ENCODE measurements at places on chromosomes 7 and 10. TPM values are rescaled to one million over a fixed set of nuclear protein-coding genes. Genes with fewer than 3 reads are reported as not detected.

Gene TMEM26
- not detected for total RNA-seq

Gene EFCAB10
- not detected for total RNA-seq

Gene PPP1R9A
- 5.5 TPM for total RNA-seq

DNA sequence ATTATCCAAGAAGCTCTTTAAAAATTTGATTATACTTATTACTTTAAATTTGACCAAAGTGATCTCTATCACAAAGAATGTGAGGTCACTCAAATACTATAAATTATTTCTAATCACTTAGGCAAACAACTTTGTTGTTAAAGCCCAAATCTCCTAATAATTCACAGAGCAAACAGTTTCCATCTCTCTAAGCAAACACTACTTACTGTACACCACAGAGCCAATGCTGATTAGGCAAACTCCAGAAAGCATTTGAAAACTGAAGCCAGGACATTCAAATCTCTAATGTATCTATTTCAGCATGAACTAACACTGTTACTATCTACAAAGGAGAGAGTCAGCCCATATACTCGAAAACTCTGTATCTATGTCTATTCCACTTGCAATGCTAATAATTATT lies 107.1 kb downstream of the RNF32 start:
- no peak for DNase-seq

DNA sequence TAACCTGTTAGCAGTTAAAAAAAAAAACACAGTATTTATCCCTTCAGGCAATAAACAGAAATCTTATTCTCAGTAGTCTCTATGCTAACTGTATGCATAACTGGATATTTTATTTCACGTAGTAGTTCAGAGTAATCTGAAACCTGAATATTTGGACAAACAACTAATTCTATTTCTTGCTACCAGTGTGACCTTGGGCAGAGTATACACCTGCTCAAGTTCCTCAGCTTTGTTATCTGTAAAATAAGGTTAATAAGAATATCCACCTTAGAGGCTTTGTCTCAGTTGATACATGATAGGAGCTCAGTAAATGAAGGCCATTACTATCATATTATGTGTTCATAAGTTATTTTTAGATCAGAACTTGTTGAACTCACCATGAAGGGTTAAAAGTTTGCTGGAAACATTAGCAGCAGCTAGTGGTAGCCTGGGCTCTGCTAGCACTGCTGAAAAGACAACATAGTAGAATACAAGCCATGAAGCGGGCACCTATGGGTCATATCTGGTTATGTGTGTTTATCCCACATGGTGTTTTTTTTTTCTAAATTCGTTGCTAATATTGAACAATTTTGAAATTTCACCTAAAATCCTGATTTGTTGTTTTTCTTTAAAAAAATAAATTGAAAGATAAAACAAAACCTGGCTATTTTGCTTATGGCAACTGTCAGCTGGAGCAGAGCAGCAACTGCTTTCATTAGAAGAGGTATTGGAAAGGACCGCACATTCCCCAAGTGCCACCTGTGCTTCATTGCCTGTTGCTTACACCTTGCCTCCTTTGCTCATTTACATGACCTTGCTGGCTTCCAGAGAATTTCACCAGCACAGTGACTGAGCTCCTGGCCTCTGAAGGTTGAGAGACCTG lies 303.0 kb downstream of the PRKG1 start:
- DNase-seq: no peak

Gene TAS2R5
- 0.10 TPM for total RNA-seq

- no peak for DNase-seq
Measured at GRCh38 chr10:43959364-43960134, 310.9 kb upstream of the ZNF32 start.

GRCh38 chr7:141619745-141620144 lies 68.5 kb downstream of the AGK start:
- DNase-seq: no peak

DNA sequence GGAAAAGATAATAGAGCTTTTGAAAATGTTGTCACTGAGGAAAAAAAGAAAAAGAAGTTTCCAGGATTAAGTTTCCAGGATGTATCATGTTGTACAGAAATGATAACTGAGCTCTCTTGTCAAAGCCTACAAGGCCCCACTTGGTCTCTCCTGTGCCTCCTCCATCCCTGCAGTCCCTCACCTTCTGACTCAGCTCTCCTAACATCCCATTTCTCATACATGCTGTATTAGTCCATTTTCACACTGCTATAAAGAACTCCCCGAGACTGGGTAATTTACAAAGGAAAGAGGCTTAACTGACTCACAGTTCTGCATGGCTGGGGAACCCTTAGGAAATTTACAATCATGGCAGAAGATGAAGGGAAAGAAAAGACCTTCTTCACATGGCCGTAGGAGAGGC lies 3.8 kb upstream of the DGKI start:
- no peak for DNase-seq

- DNase-seq: peak; percentile 32
Measured at GRCh38 chr10:110162741-110163145, 44.7 kb upstream of the MXI1 start.

GRCh38 chr10:15325243-15325943 lies 45.7 kb downstream of the FAM171A1 start:
- DNase-seq: peak; percentile 18

GRCh38 chr10:72330069-72330426 lies 24.7 kb downstream of the DNAJB12 start:
- DNase-seq: no peak

Gene PI4K2A
- total RNA-seq: 11.2 TPM

GRCh38 chr7:40356312-40356711 lies 221.5 kb downstream of the SUGCT start:
- no peak for DNase-seq

GRCh38 chr7:120441850-120442249 lies 168.9 kb downstream of the KCND2 start:
- no peak for DNase-seq

DNA sequence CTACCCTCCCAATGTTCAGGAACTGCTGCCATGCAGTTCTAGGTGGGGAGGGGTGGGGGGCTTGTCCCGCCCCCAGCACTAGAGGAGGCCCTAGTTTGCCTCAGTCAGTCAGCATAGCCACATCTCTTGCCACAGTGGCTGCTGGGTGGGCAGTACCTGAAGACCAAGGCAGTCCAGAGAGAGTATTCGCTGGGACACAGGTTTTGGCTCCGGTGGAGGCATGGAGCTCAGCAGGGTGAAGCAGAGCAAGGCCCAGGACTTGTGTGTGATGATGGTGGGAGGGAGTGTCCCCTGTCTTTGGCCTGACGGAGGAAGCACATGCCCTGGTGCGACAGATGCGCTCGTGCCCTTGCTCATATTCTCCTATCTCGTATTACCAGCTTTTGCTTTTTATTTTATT lies 24.7 kb upstream of the ZCCHC24 start:
- no peak for DNase-seq

DNA sequence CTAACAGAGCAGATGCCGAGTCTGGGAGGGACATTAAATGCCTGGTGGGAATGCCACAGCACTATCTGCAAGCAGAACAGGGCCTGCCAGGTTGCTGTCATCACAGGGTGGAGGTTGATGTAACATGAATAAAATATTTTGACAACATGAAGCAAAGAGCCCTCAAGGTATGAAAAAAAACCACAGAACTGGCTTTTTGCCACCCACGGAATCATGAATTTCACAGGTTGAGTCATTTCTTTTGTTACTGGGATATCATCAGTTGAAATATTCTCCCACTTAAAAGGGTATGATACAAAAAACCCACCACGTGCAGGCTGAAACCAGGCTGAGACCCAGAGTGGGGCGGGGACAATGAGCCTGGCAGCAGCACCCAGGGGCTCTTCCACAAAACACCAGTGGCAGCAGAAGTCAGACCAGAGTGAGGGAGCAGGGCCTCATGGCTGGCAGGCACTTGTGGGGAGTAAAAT lies 220.1 kb downstream of the TNS3 start:
- DNase-seq: peak; percentile 61

- DNase-seq: peak; percentile 85
Measured at GRCh38 chr10:3467052-3467951, 294.7 kb upstream of the PITRM1 start.

Gene LAMB1
- 46.6 TPM for total RNA-seq

Gene ELAPOR2
- 2.3 TPM for total RNA-seq

Gene MMP21
- not detected for total RNA-seq

DNA sequence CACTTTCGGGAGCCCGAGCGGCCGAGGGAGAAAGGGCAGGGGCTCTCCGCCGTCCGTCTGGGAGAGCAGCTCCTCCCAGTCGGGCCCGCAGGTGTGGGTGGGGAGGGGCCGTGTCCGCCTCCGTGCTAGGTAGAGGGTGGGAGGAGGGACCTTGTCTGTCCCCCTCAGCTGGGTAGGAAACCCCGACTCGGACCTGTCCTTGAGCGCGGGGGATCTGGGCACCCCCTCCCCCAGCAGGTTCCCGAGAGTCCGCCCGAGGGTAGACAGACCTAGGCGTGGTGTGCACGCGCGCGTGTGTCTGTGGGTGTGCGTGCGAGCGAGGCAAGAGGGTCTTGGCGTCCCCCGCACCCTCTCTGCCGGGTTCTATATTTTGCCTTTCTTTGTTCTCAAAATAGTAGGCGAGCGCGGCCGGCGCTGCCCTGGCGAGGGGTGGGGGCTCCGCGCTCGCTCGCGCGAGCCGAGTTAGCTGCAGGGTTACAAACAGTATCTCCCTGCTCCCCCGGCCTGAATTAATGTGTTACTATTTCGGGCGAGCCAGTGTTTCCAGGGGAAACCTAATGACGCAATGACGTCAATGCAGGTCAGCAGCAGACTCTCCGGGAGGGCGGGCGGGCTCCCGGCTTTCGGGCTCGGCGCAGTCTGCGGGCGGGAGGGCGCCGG lies 73.9 kb upstream of the LEP start:
- no peak for DNase-seq

Gene NCF1
- not detected for total RNA-seq

GRCh38 chr7:45716380-45717203 lies 142.4 kb downstream of the ADCY1 start:
- DNase-seq: no peak
